ENCODE measurements at places on chromosomes 1 and 21.

DNA sequence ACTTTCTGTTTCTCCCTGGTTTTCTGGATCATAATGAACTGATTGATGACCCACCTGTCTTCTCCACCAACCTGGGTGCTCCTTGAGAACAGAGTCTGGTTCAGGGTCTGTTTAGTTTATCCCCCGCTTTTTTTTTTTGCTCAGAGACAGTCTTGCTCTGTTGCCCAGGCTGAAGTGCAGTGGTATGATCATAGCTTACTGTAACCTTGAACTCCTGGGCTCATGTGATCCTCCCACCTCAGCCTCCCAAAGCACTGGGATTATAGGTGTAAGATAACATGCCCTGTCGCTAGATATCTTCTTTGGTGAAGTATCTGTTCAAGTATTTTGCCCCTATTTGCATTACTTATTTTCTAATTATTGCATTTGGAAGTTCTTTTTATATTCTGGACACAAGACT is 30.2 kb upstream of the CITED4 start:
- DNase-seq, result no peak

DNA sequence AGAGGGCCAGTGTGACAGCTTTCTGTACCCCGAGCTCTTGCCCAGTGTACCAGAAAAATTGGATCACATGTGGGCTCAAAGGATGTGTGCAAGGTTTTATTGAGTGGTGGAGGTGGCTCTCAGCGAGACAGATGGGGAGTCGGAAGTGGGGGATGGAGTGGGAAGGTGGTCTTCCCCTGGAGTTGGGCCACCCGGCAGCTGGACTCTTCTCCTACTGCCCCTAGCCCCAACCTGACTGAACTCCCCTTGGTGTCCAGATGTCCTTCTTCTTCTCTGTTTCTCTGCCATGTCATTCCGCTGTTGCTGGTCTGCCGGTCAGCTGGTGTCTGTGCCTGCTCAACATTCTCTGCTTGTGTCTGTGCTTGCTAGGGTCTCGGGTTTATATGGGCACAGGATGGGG is 217.9 kb downstream of the RRAGC start:
- DNase-seq, result no peak

GRCh38 chr1:3026581-3027391 is 5.5 kb downstream of the ACTRT2 start:
- DNase-seq, result peak; percentile 47

GRCh38 chr1:157040802-157041201 is 4.7 kb downstream of the ARHGEF11 start:
- no peak for DNase-seq

Measured in activated effector memory CD4-positive, alpha-beta T cell treated with anti-CD3 and anti-CD28 coated beads, Interleukin-2, amount 50 U/mL, for 16 hours (primary cell).